ENCODE measurements at places on chromosomes 1 and 21. TPM values are rescaled to one million over a fixed set of nuclear protein-coding genes. Genes with fewer than 3 reads are reported as not detected.

- DNase-seq: peak; percentile 48
Observed at GRCh38 chr1:8816264-8816663, 1.2 kb downstream of the RERE start.

Gene BEST4
- total RNA-seq: 0.09 TPM

DNA sequence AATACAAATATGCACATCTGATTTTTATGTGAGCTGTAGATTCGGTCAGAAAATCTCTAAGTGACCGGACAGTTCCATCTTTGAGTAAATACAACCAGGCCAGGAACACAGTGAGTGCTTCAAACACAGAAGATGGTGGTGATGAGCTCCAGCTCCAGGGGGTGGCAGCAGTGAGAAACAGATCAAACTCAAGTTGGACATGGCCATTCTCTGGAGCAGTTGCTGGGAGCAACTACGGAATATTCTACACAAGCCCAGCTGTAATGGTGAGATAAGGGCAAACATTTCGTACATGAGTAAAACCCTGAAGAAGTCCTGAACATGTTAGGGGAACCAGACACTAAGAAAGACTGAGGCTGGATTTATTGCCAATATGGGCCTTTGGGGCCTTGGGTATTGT, 100.7 kb downstream of the BARHL2 start:
- no peak for DNase-seq

DNA sequence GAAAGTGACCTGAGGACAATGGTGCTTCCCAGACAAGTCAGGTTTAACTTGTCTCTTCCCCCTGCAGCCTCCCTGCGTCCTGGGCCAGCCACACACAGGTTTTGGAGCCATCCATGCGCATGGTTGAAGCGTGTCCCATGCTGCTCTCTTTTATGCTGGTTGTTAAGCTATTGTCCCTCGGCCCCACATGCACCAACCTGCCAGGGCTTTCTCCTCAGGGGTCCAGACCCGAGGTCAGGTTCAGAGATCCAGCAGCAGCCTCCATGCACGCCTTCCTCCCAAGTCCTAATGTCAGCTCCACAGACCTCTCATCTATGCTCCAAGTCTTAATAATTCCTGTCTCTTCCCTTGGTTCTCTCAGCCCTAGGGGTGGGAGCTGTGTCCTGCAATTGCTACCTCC, 1.6 kb downstream of the ABCA4 start:
- no peak for DNase-seq

DNA sequence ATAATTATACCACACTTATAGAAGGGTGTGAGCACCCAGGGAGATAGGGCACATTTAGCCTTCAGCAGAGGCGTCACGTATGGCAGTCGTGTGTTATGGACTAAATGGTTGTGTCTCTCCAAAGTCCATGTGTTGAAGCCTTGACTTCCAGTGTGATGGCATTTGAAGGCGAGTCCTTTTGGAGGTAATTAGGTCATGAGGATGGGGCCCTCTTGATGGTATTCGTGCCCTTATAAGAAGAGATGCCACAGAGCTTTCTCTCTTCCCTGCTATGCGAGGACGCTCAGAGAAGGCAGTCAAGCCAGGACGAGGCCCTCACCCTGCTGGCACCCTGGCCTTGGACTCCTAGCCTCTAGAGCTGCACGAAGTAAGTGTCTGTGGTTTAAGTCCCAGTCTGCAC, 375.0 kb upstream of the C1orf174 start:
- no peak for DNase-seq

DNA sequence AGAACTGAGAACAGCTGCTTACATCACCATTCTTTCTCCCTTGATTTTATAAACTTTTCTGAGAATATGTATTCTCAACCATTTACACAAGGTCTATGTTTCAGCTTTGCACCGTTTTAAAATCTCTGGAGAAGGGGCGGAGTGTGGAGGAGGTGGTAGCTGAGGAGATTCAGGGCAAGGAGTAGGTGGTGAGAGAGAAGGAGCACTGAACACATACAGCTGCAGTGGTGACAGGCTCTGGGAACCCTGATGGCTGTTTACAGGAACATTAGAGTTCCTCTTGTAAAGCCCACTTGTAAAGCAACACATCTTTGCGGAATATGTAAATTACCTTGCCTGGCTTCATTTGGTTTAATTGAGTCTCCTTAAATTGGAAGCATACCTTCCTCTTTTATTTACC, 89.7 kb downstream of the SMYD2 start:
- DNase-seq: no peak

- DNase-seq: no peak
Observed at GRCh38 chr1:5455056-5455455, 537.2 kb downstream of the NPHP4 start.

Gene GCSAML
- total RNA-seq: not detected

Gene OR2T33
- total RNA-seq: not detected

GRCh38 chr1:45925728-45926287, 122.4 kb downstream of the MAST2 start:
- DNase-seq: no peak

Gene GPR37L1
- total RNA-seq: not detected

- peak; percentile 90 for DNase-seq
Observed at GRCh38 chr1:185316163-185317033, 645 bp downstream of the IVNS1ABP start.

GRCh38 chr21:42006765-42007164, 3.4 kb downstream of the ZBTB21 start:
- no peak for DNase-seq

Gene MROH7
- 0.27 TPM for total RNA-seq

GRCh38 chr1:3034162-3034561, 12.9 kb downstream of the ACTRT2 start:
- DNase-seq: no peak

GRCh38 chr1:25195835-25196234, 36.5 kb downstream of the SYF2 start:
- no peak for DNase-seq

DNA sequence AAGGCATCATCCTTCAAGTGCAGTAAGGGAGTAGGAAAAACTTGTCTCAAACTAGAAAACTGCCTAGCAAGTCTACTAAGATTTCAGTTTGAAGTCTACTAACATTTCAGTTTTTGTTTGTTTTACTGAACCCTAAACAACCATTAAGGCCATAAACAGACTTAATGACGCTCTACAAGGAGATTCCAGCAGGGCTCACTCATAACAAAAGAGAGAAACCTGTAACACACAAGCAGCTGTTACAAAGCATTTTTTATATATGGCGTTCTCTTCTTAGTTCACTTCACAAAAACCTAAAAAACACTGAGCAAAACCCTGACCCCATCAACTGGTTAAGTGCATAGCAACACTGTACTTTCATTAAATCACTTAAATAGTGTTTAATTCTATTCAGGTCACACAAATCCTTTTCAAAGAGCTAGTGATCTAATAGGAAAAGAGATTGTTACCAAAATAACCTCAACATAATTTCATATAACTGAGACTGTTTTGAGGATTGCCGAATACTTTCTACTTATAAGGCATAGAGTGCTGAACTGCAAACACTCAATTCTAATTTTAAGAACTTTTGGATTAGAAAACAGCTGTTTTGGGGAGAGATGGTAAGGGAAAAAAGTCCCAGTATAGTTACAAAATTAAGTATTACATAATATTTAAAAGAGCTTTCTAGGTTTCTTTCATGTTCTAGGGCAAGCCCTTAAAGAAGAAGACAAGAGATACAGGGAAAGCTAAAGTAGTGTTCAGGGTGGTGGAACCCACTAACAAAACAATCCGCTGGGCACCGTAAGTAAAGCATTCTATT, 1.4 kb downstream of the B3GALNT2 start:
- peak; percentile 49 for DNase-seq

GRCh38 chr1:172948457-172948856, 102.3 kb downstream of the TNFSF18 start:
- DNase-seq: peak; percentile 50

DNA sequence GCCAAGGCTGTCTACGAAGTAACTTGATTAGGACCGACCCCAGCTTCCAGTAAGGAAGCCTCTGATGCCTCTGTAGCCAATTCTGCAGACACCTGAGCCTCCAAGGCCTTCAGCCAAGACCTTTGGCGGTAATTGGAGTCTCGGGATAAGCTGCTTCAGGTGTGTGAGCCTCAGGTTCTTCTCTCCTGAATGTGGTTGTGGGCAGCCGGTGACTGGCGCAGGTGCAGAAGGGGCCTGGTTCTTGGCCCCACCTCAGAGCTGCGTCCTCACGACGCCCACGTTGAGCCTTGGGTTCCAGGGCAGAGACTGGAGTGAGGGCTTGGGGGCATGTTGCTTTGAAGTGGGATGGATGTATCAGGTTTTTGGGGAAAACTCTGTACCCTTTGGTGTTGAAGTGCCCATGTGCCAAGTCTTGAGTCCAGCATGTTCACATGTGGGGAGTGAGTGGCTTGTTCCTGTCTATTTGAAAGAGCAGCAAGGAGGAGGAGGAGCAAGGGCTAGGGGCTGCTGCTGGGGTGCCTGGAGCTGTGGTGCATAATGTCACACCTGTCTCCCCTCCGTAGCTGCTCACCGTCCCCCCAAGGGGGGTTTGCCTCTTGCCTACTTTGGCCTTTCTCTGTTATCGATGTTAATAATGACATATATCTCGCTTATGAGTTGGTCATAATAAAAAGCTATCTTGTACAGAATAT, 1.4 kb downstream of the PSEN2 start:
- no peak for DNase-seq

Gene NDC1
- total RNA-seq: 35.2 TPM

Gene IQCC
- total RNA-seq: 0.41 TPM

- peak; percentile 28 for DNase-seq
Observed at GRCh38 chr1:37605061-37605650, 9.4 kb upstream of the GNL2 start.

DNA sequence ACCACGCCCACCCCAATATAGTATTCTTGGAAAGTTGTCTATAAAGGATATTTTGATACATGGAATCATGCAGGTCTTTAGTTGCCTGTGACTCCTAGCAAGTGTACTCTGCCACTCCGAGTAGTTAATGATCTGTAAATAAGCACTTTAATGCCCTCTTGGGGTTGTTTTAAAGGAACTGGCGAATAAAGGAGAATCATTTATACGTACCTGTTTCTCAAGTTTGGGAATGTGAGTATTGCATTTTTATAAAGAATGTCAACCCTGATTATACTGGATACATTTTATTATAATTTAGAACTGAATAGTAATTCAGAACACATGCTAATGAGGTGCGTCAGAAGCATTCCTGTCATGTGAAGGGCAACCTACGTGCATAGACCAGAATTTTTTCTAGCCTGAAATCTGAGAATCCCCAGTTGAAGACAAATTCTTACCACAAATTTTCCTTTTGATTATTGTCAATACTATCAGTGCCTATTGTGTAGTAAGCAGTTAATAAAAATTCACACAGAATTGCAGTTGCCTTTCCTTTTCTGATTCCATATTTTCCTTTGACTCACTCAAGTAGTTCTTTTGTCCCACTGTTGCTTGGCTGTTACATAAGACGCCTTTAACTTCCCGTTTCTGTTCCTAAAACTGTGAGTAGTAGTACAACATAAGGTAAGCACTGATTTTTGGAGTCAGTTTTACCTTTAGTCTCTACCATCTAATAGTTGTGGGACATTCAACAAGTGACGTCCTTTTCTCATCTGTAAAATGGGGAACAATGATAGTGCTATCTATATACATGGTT, 5.1 kb downstream of the AHCYL1 start:
- DNase-seq: peak; percentile 41

- DNase-seq: no peak
Observed at GRCh38 chr1:15207829-15208429, 39.1 kb upstream of the FHAD1 start.

GRCh38 chr1:12001249-12001917, 17.9 kb upstream of the MIIP start:
- DNase-seq: peak; percentile 81

Gene VASH2
- total RNA-seq: 0.90 TPM

Gene AMY1A
- total RNA-seq: not detected

All from fibroblast of the aortic adventitia (primary cell).